ENCODE measurements at places on chromosomes 1 and 21. TPM values are rescaled to one million over a fixed set of nuclear protein-coding genes. Genes with fewer than 3 reads are reported as not detected.

DNA sequence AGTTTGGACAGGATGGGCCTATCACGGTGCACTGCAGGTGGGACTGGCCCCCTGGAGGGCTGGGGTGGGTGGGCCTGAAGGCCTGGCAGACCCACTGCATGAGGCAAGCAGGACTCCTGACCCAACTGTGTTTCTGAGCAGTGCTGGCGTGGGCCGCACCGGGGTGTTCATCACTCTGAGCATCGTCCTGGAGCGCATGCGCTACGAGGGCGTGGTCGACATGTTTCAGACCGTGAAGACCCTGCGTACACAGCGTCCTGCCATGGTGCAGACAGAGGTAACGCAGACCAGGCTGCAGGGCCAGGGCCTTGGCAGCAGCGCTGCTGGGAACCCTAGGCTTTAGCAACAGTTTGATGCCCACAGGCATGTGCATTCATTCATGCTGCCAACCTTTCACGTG is 29.0 kb upstream of the KDM4A start:
- no peak overlapping the region for H3K27ac ChIP-seq
- H3K27me3 ChIP-seq, result no peaks in the 10 kb centered on the region
- DNase-seq, result no peak
- H3K36me3 ChIP-seq, result peaks cover 62% of the 10 kb centered on the region
- H3K4me3 ChIP-seq, result no peak overlapping the region
- no peaks in the 10 kb centered on the region for H3K4me1 ChIP-seq

DNA sequence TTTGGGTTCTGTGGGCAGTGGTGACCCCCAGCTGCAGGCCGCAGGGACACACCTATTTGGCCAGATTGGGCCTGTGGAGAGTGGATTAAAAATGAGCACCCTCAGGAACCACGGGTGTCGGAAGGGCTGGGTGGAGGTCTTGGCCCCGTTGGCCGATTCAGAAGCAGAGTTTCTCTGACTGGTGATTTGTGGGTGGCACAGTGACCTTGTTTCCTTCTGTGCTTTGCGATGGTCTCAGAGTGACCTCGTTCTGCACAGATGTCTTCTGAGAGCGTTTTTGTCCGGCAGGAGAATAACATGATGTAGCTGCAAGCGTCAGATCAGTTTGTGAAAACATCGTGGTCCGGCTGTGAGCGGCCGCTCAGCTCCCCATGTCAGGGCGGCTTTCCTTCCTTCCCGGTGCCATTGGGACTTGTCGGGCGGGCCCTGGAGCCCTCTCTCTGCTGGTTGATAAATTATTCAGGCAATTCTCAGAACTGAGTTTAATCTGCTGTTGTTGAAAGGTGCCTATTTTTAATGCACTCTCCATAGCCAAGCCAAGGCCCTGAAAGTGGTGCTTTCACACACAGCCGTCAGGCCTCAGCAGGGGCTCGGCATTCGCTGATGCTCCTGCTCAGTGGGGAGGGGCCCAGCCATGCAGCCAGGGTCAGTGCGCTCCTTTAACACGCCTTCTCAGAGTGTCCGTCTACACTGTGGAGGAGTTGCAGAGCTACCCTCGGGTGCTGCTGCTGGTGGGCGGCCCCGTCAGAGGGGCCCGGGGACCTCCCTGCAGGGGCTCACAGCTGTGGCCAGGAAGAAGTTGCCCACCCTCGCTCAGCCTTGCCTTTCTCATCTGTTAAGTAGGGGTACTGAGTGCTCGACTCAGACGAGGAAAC is 26.8 kb downstream of the TRPM2 start:
- H3K36me3 ChIP-seq, result no peaks in the 10 kb centered on the region
- H3K4me1 ChIP-seq, result no peaks in the 10 kb centered on the region
- H3K27me3 ChIP-seq, result peaks cover 2% of the 10 kb centered on the region

Gene ITGB2
- total RNA-seq, result not detected

Gene PCP4L1
- not detected for total RNA-seq

DNA sequence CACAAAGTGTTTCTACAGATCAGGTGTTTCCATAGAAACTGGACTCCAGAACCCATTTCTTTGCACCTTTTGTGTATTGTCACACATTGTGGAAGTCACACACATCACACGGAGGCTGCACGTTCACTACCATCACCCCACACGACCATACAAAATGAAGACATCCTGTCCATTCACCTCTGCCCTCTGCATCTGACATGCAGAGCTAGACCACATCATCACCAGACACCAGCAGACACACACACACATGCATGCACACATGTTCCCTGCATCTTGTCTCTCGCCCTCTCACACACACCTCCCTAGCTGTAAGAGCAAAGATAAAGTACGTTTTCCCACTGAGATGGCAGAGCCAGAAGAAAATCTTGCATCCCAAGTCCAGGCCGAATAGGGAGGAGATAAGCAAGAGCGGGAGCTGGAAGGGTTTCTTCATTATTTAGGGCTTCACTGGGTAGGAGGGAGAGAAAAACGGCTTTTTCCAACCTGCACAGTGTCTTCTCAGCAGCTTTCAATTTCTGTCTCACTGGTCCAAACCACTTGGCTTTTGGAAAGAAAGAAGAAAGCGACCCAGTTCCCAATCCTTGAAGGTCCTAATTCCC is 709 bp downstream of the PRELP start:
- no peak overlapping the region for H3K27ac ChIP-seq
- H3K36me3 ChIP-seq, result no peaks in the 10 kb centered on the region
- no peak overlapping the region for H3K4me3 ChIP-seq
- peaks cover 21% of the 10 kb centered on the region for H3K4me1 ChIP-seq

Gene HUNK
- 1.1 TPM for total RNA-seq

- peak overlapping the region; percentile 77 for H3K27ac ChIP-seq
- H3K4me1 ChIP-seq, result peaks cover 23% of the 10 kb centered on the region
- DNase-seq, result peak; percentile 45
- H3K4me3 ChIP-seq, result 0 out of 2 replicates have a peak overlapping the region, but pooled peaks have one; percentile 18
- H3K27me3 ChIP-seq, result no peaks in the 10 kb centered on the region
- peaks cover 75% of the 10 kb centered on the region for H3K36me3 ChIP-seq
Observed at GRCh38 chr1:223748773-223749733, 36.7 kb downstream of the CAPN2 start.

DNA sequence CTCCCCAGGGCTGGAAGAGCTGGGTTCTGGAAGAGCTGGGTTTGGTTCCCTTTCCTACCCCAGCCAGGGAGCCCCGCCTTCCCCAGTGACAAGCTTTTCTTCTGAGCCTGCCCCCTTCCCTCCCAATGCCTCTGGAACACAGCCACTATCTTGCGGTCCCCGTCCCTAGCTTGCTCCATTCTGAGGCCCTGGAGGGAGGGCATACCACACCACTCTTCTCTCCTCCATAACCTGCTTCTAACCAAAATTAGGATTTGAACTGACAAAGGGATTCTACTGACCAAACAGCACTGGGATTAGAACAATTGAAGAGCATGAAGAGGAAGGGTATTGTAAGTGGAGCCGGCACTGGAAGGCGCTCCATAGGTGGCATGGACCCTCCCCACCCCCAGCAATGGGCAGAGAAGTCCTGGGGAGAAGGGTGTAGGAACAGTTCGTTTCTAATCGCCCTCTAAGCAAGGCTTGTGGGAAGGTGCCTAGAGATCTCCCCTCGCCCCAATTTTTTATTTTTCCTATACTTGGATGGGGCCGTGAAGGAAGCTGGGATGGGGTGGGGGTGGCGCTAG is 690 bp downstream of the C1orf216 start:
- H3K4me1 ChIP-seq, result peaks cover 9% of the 10 kb centered on the region
- peak overlapping the region; percentile 69 for H3K27ac ChIP-seq
- peaks cover 14% of the 10 kb centered on the region for H3K36me3 ChIP-seq
- DNase-seq, result peak; percentile 63
- no peaks in the 10 kb centered on the region for H3K27me3 ChIP-seq

Gene ANKRD34A
- total RNA-seq, result 0.56 TPM

GRCh38 chr1:164765992-164766720 is 207.2 kb downstream of the PBX1 start:
- H3K27ac ChIP-seq, result peak overlapping the region; percentile 81
- no peaks in the 10 kb centered on the region for H3K36me3 ChIP-seq
- peak; percentile 41 for DNase-seq
- H3K27me3 ChIP-seq, result no peaks in the 10 kb centered on the region

Gene OR10K2
- total RNA-seq, result not detected

- DNase-seq, result peak; percentile 92
- peaks cover 37% of the 10 kb centered on the region for H3K36me3 ChIP-seq
- peaks cover 3% of the 10 kb centered on the region for H3K4me1 ChIP-seq
- H3K4me3 ChIP-seq, result no peak overlapping the region
- H3K27me3 ChIP-seq, result no peaks in the 10 kb centered on the region
Observed at GRCh38 chr1:36285443-36286101, 20.6 kb upstream of the SH3D21 start.

- no peak overlapping the region for H3K27ac ChIP-seq
- no peaks in the 10 kb centered on the region for H3K27me3 ChIP-seq
- no peaks in the 10 kb centered on the region for H3K36me3 ChIP-seq
Observed at GRCh38 chr1:48499211-48499735, 27.3 kb upstream of the SPATA6 start.

- H3K4me3 ChIP-seq, result no peak overlapping the region
- no peak for DNase-seq
- H3K27me3 ChIP-seq, result no peaks in the 10 kb centered on the region
- no peak overlapping the region for H3K27ac ChIP-seq
- H3K4me1 ChIP-seq, result peaks cover 3% of the 10 kb centered on the region
Observed at GRCh38 chr1:155175281-155175926, 1.8 kb downstream of the TRIM46 start.

DNA sequence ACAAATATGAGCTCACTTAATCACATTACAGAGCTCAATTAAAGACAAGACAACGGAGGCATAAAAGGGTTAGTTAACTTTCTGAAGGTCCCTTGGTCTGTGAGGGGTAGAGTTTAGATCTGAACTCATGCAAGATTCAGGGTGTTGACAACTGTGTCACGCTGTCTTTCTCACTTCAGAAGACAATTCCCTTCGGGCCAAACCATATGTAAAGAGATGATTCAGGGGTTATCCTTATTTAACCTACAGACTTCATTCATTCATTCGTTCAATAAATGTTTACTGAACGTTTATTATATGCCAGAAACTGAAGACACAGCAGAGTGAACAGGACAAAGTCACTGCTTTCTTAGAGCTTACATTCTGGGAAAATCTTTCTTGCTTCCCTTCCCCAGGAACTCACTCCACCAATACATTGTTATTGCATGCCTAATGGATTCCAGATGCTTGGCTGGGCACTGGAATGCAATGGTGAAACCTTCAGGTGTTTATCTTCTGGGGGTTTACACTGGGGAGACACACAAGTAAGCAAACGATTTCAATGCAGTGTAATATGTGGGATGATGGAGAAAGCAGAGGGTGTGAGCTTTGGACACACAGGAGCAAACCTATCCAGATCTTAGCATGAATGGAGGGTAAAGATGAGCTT is 6.4 kb downstream of the XCL1 start:
- H3K36me3 ChIP-seq, result no peaks in the 10 kb centered on the region
- no peaks in the 10 kb centered on the region for H3K27me3 ChIP-seq
- H3K27ac ChIP-seq, result no peak overlapping the region
- H3K4me3 ChIP-seq, result no peak overlapping the region
- no peaks in the 10 kb centered on the region for H3K4me1 ChIP-seq

DNA sequence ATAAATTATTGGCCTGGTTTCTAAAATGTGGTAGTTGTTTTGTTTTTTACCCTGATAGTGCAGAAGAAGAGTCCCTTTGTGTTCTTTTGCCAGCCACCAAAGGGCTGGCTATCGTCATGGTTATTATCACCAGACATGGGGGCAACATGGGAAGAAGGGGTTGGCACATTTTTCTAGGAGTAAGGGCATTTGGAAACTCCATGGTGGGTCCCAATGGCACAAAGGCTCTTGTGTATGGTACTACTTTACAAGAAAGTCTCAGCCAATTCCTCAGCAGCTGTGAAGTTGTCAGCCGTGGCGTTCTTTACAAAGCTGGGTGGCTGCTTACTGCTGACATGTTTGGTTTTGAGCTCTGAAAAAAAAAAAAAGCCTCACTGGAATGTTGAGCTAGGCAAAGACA is 330.4 kb upstream of the ESRRG start:
- no peaks in the 10 kb centered on the region for H3K36me3 ChIP-seq
- no peak overlapping the region for H3K27ac ChIP-seq
- no peak for DNase-seq

Gene UMODL1
- not detected for total RNA-seq

Gene DCAF6
- 74.7 TPM for total RNA-seq

GRCh38 chr1:186754542-186755145 is 74.1 kb upstream of the PLA2G4A start:
- no peaks in the 10 kb centered on the region for H3K27me3 ChIP-seq
- no peaks in the 10 kb centered on the region for H3K4me1 ChIP-seq
- H3K4me3 ChIP-seq, result no peak overlapping the region
- no peaks in the 10 kb centered on the region for H3K36me3 ChIP-seq
- no peak for DNase-seq
- H3K27ac ChIP-seq, result no peak overlapping the region

GRCh38 chr21:39800311-39800710 is 55.3 kb downstream of the IGSF5 start:
- no peak overlapping the region for H3K27ac ChIP-seq
- no peak for DNase-seq
- H3K27me3 ChIP-seq, result no peaks in the 10 kb centered on the region

Gene CCDC27
- not detected for total RNA-seq
